Fibroblast of skin of back (primary cell): ENCODE measurements at places on chromosomes 12 and 14.

DNA sequence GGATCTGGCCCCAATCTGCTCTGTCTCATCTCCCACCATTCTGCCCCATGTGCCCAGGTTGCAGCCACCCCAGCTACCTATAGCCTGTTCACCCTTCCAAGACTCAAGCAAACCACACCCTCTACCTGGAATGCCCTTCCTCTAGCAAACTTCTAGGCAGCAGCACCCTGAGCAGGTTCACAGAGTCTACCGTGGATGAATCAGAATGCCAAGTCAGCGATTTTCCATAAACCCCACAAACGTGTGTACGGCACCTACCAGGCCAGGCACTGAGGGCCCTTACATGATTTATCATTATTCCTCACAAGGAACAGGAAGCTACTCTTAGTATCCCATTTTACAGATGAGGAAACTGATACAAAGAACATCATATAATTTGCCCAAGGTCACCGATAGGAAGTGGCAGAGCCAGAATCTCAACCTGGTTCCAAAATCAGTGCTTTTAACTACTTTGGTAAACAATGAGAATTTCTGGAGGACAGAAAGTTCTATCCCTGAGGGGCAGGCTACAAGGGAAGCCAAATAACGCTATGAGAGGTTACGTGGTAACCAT lies 28.0 kb upstream of the DHRS4 start:
- DNase-seq = no peak

DNA sequence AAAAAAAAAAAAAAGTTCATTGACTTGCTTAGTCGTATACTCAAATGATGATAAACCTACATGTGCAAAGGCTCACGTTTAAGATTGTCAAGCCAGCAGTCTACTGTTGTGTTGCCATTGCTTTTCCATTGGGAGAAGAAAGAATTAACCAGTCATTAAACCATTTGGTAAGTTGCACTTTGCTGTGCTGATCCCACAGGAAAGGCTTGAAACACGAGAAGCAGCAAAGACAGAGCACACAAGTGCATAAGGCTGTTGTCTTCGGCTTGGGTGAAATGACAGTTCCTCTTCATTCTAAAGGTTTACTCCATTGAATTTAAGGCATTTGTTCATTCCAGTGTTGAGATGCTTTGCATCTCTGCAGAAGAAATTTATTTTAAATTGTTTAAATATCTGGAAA lies 50.1 kb downstream of the ZC3H14 start:
- DNase-seq = no peak

DNA sequence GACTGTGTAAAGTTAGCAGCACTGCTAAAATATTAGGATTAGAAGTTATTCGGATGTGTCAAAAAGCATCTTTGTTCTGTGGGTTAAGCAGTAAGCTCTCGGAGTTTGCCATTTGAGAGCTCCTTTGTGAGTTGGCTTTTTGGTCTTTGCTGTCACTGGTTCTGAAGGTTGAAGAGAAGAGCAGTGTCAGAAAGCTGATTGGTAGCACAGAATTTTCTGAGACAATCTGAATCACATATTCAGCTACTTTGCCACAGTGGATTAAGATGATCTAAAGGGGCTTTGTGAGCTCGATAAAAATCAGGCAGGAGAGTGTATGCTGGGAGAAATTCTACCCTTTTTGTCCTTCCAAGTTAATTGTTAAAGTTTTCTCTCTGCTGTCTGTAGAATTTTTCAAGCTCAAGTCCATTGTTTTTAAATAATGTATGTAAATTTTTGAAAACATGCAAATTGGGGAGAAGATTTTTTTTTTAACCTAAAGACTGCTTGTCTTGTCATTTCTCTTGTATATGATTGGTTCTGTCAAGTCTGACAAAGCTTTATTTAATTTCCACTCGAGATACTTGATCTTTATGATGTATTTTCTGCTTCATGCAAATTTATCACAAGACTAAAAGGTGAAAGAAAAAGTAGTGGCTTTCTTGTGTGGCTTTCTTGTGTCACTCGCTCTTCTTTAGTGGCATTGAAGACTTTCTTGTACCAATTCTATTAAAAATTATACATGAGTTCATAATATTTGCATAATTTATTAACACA lies 307.3 kb downstream of the EGLN3 start:
- DNase-seq = no peak

DNA sequence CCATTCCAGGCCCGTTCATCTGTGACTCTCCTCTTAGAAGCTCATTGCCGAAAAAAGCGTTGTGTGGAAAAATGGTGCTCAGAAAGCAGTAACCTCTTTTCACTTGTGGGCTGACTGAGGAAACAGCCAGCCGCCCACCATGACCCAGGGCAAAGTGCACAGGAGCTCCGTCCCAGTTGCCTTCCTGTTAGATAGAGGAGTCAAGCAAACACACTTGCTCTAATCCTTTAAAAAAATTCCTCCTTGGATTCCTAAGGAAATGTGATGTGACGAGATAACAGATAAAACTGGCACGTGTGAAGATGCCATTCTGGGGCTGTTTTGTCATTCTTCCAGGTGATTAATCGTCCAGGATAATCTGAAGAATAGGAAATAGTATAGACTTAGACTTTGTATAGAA lies 396.8 kb upstream of the DDHD1 start:
- DNase-seq = no peak

GRCh38 chr12:69732088-69732487 lies 6.6 kb upstream of the RAB3IP start:
- peak; percentile 50 for DNase-seq

- no peak for DNase-seq
Measured at GRCh38 chr12:111055181-111055880, 135.0 kb upstream of the MYL2 start.

DNA sequence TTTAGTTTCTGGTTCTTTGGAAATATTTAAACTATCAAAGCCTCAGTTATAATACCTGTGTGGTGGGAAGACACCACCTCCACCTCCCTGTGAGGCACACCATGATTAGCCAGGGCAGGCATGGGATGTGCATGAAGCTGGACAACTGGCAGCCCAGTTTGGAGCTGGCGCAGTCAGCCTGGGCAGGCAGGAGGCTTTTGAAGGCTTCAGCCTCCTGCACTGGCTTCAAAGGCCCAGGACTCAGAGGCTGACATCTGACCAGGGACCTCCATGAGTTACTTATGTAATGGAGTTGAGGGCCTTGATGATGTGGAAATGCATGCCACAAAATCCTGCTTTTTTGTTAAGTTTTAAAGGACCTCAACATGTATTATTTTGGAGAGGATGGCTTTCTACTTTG lies 30.3 kb downstream of the C14orf132 start:
- DNase-seq = no peak

DNA sequence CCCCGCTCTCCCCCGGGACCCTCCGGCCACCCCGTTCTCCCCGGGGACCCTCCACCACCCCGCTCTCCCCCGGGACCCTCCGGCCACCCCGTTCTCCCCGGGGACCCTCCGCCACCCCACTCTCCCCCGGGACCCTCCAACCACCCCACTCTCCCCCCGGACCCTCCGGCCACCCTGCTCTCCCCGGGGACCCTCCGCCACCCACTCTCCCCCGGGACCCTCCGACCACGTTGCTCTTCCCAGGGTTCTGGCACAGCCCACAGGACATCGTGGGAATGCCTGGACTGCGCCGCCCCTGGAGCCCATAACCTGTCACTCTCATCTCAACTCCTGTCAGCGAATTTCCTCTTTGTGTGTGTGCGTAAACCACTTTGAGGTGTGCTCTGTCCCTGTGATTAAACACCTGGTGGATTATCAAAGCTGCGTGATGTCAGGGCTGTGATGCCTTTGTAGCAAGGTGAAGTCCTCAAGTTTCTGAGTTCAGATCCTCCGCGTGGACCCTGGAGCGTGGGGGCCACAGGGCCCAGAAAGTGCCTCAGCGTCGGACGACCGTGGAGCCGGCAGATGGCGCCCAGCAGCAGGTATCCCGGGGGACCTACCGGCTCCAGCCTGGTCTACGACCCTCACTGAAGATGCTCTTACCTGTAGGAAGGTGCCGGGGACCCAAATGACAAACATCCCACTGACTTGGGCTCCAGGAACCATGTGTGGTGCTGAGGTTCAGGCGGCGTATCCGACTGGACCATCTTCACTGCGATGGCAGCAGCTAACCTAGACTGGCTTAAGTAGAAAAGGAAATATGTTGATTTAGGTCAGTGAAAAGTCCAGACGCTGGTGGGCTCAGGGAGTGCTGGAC lies 63.2 kb upstream of the GALNT9 start:
- DNase-seq = no peak

- DNase-seq = no peak
Measured at GRCh38 chr12:71439362-71439612, 311 bp upstream of the LGR5 start.

GRCh38 chr12:69583203-69583602 lies 2.1 kb upstream of the CCT2 start:
- peak; percentile 8 for DNase-seq

- no peak for DNase-seq
Measured at GRCh38 chr12:39440781-39441180, 2.1 kb downstream of the KIF21A start.

GRCh38 chr12:8157484-8158198 lies 826 bp downstream of the ZNF705A start:
- peak; percentile 3 for DNase-seq

GRCh38 chr12:79591988-79592387 lies 98.8 kb downstream of the PAWR start:
- DNase-seq = no peak

DNA sequence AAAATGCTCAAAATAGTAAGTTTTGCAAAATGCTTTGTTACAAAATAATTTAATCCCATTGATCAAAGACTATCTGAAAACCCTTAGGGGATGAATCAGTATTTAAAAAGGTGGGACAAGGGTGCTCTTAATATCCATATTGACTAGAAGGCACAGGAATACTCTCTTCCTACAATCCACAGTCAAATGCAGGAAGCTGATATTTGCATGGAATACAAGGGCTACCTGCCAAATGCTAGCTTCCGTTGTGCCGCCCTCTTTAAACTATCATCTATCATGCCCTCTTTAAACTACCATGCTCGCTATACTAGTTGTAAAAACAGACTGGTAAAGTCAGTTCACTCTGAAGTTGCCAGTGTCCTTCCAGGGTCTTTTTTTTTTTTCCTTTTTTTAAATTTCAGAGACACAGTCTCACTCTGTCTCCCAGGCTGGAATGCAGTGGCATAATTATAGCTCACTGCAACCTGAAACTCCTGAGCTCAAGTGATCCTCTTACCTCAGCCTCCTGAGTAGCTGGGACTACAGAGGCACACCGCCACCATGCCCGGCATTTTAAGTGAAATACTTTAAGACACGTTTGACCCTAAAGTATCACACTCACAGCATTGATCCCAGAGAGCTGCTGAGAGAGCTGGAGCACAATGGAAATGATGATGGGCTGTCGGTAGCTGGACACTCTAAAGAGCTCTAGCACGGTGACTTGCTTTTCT lies 6.7 kb downstream of the SLC2A3 start:
- no peak for DNase-seq

- no peak for DNase-seq
Measured at GRCh38 chr12:96948782-96949181, 41.7 kb downstream of the NEDD1 start.

- DNase-seq = peak; percentile 79
Measured at GRCh38 chr14:21486640-21487087, 9.7 kb downstream of the TOX4 start.

- no peak for DNase-seq
Measured at GRCh38 chr12:53160673-53161072, 19.8 kb upstream of the ZNF740 start.

DNA sequence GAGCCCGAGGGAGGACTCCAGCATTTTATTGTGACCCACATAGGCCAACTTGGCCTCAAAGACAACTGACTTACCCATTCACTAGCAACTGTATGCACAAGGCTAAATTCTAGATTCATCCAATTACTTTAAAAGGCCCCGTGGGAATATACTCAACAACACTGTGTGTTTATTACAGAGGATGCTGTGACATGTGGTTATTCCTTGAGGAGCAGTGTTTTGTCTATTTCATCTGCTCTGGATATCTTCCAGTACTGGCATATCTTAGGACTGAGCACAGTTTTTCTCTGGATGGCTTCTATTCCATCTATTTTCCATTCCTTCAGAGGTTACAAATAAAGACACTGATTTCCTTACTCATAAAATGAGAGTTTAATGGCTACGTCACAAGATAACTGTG lies 87.2 kb upstream of the KRAS start:
- DNase-seq = no peak

GRCh38 chr12:108241986-108242703 lies 97.0 kb downstream of the CMKLR1 start:
- no peak for DNase-seq

GRCh38 chr12:131057211-131057721 lies 103.6 kb downstream of the ADGRD1 start:
- DNase-seq = no peak

- DNase-seq = no peak
Measured at GRCh38 chr12:111160350-111161241, 208.3 kb downstream of the PHETA1 start.

DNA sequence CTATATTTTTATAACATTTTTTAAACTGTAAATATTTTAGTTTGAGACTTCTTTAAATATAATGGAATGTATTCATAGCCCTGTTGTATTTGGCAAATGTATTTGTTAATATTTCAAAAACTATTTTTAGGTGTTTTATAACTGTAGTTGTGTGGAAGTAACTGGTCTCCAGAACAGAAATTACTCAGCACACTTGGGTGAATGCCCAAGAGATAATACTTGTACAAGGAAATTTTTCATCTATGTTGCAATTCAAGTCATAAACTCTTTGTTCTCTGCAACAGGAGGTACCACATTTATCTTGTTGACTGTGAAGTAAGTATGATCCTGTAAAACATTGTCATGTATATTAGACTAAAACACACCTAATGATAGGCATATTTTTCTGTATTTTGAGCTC lies 72.8 kb downstream of the SLCO1B3 start:
- peak; percentile 7 for DNase-seq

- no peak for DNase-seq
Measured at GRCh38 chr14:101239065-101239464, 322.2 kb upstream of the DIO3 start.

DNA sequence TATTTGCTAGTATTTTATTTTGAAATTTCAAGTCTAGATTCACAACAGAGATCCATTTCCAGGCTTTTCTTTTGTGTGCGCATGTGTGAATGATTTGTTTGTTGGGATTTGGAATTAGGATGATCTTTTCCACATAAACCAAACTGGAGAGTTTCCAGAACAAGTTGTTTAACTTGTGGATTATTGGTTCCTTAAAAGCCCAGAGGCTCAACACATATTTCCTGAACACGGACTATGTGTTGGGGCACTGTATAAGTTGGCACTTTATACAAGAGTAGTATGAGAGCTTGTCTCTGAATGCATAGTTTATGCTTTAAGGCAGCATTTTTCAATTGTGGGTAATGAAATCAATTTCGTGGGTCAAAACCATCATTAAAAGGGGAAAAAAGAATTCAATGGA lies 67.3 kb upstream of the FUT8 start:
- DNase-seq = no peak

- peak; percentile 99 for DNase-seq
Measured at GRCh38 chr14:52834440-52834842, 43.0 kb upstream of the GNPNAT1 start.
